Renal cortical epithelial cell (primary cell): ENCODE measurements at places on chromosomes 2 and 18. TPM values are rescaled to one million over a fixed set of nuclear protein-coding genes. Genes with fewer than 3 reads are reported as not detected.

DNA sequence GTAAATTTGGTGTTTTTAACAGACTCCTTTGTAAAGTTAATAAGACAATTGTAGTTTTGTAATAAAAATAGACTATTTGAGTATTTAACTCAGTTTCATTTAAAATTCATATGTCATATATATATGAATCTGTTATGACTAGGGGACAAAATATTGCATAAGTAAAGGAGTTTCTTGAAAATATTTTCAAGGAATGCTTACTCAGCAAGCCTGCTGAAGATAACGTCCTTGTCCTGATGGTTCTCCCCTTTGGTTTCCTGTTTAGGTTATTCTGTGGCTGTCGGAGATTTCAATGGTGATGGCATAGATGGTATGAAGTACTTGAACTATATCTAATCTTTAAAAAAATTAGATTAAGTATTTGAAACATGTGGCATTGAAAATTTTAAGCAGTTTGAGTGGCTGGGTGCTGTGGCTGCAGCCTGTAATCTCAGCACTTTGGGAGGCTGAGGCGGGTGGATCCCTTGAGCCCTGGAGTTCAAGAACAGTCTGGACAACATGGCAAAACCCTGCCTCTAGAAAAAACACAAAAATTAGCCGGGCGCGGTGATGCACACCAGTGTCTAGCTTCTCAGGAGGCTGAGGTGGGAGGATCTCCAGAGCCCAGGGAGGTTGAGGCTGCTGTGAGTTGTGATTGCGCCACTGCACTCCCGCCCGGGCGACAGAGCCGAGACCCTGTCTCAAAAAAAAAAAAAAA, 47.1 kb downstream of the ITGAV start:
- DNase-seq: no peak

DNA sequence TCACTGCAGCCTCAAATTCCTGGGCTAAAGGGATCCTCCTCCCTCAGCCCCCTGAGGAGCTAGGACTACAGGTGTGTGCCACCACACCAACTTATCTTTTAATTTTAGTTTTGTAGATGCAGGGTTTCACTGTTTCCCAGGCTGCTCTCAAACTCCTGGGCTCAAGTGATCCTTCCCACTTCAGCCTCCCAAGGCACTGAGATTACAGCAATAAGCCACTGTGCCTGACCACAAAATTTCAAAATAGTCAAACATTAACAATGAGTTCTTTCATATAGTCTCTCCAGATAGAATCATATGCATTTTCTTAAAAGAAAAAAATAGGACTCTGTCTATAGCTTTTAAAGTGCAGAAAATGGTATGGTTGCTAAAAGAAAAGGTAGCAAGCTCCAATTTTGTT, 24.9 kb upstream of the PID1 start:
- no peak for DNase-seq

- DNase-seq: no peak
These were observed 192.1 kb upstream of the ID2 start for GRCh38 chr2:8489751-8490150.

DNA sequence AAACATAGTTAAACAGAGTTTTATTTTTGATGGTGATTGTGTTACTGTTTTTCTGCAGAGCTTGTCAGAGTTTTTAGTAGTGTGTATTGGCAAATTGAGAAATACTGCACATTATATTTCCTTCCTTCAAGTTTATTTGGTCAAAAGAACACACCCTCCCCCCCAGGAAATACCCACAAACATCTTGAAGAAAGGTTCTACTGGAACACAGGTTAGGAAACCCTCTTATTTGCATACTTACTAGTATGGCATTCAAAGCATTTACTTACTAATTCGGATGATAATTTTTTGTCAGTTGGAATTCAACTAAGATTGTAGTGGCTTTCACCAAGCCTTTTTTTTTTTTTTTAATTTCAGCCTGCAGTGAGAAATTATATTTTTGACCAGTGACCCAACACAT, 9.1 kb downstream of the CAB39 start:
- peak; percentile 84 for DNase-seq

DNA sequence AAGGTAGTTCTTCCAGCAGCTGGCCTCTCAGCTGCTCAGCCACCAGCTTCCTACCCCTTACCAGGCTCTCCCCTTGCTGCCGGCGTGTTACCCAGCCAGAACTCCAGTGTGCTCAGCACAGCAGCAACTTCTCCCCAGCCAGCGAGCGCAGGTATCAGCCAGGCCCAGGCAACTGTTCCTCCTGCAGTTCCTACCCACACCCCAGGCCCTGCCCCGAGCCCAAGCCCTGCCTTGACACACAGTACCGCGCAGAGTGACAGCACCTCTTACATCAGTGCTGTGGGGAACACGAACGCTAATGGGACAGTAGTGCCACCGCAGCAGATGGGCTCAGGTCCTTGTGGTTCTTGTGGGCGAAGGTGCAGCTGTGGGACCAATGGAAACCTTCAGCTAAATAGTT, 52.0 kb downstream of the ZCCHC2 start:
- DNase-seq: no peak

DNA sequence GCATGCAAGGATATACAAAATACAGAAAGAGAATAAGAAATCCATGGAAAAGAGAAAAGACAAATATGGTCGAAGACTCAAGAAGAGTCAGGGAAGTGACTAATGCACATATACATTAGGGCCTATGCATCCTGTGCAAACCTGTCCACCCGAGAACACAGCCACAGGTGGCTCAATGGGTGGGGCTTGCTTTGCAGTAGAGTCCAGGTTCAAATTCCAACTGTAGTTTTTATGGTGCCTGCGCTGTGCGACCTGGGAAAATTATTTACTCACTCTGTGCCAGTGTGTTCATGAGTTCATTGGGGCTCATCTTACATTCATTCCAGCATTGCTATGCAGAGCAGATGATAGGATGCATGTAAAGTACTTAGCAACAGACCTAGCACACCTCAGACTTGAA, 244.7 kb downstream of the CTNNA2 start:
- DNase-seq: no peak

DNA sequence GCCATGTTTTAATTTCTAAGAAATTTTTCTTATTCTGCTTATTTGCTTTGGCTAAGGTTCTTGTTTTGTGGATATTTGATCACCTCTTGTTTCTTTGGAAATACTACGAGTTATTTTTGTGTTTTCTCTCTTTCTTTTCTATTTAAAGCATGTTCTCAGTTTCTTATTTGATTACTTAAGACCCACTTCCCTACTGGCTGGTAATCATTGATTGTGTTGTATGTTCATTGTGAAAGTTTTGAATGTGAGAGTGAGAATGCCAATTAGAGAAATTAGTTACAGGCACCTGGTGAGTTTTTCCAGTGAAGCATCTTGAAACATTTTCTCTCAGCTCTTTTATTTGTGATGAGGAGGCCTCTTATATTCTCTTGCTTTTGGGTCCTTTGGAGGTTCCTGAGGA, 226.7 kb upstream of the MC4R start:
- no peak for DNase-seq

DNA sequence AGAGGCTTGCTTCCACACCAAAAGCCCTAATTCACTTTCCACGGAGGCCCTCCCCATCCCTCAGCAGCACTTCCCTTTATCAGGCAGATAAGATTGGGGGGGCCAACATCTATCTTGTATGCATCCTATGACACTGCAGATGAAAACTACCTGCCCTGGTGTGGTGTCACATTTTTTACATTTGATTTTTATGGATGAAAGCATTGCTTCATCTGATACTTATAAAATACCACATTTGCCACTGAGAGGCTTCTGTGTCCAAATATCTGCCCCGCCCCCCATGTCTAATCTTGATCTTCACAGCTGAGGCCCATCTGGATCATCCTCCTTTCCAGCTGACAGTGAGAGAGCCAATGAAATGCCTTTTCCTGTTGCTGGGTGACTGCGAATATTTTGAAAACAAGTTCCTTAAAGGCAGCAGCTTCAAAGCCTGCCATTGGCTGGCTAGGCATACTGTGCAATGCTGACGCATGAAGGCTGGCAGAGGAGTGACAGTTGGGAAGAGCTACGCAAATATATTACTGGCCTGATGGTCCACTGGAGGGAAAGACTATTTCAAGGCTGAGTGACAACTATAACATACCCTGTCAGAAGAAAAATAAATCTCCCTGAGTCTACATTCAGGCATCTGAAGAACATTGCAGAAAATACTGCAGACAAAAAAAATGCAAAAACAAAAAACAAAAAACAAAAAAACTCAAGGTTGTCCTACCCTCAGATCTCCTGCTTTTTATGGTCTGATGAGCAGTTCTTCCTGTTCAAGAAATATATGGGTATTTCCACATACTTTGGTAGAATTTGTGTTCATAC, 318.7 kb downstream of the PDE11A start:
- peak; percentile 65 for DNase-seq

GRCh38 chr2:40240070-40240469, 211.8 kb downstream of the SLC8A1 start:
- peak; percentile 49 for DNase-seq

DNA sequence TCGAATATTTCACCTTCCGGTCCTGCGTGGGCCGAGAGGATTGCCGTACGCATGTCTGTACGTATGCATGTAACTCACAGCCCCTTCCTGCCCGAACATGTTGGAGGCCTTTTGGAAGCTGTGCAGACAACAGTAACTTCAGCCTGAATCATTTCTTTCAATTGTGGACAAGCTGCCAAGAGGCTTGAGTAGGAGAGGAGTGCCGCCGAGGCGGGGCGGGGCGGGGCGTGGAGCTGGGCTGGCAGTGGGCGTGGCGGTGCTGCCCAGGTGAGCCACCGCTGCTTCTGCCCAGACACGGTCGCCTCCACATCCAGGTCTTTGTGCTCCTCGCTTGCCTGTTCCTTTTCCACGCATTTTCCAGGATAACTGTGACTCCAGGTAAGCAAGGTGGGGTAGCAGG, at the start of gene SERPINB5:
SERPINB5 (plus strand) TSS at position 291 of the 400 bp plus-strand sequence. CDS start 7,471 bp downstream, outside the sequence.
- no peak for DNase-seq

DNA sequence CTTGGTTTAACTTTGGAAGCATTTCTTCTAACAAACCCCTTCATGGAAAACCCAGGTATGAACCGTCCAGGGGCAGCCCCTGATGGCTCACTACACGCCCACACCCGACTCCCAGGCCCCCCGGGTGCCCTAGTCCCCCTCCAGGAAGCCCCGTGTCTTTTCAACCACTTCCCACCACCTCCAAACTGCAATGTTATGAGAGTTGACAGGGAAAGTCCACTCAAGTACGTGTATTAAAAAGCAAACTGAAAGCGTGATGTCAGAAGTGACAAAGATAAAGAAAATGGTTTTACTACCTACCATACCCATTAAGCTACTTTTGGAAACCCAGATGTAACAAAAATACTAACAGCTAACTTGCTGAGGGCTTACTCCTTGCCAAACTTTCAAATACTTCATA, 51.5 kb downstream of the L3MBTL4 start:
- DNase-seq: peak; percentile 13

- no peak for DNase-seq
These were observed 109.1 kb upstream of the OTOS start for GRCh38 chr2:240249423-240250149.

DNA sequence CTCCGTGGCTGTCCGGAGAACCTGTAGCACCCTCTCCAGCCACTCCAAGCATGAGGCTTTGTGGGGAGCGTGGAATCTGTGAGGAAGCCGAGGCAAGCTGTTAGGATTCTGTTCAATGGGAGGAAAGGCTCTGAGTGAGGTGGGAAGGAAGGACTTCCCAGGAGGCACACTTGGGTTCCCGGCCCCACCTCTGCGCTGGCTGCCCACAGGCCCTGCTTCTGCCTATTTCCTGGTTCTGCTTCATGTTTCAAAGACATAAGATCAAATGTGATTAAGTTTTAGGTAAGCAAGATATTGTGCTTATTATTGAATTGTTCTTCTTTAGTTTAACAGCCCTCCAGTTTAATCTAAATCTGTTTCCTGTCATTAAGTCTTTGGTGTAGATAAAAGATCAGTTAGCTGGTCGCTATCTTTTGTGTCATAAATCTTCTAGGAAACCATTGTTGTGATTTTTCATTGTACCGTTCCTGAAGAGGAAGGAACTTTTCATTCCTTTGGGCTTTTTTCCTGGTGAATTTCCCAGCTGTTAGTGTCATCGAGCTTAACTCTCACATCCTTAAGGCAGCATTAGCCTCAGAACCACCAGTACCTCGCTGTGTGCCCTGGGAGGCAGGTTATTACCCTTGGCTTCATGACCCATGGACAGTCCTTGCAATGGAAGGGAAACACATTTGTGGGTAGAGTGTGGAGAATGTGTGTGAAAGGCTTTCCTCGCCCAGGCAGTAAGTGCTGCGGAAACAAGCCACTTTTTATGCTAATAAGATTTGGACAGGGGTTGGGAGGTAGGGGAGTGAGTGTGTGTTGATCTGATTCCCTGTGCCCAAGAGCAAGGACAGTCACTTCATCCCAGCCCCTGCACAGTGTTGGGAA, 61.9 kb upstream of the ALPP start:
- DNase-seq: no peak

DNA sequence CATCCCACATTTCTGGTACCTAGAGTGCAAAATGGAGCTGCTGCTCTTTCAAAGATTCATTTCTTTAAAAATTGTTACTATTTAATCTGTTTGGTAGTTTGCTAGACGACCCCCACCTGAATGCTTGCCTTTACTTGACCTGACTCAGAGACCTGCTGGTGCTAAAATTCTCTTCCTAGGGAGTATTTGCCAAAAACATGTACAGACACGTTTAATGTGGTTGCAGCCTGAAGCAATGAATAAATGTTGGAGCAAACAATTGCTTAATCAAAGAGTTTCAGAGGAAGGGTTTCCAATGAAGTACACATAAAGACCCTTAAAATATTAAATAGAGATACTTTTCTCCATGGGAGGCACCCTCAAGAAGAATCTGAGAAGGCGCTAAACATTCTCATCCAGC, 734.4 kb downstream of the CBLN2 start:
- DNase-seq: peak; percentile 23

DNA sequence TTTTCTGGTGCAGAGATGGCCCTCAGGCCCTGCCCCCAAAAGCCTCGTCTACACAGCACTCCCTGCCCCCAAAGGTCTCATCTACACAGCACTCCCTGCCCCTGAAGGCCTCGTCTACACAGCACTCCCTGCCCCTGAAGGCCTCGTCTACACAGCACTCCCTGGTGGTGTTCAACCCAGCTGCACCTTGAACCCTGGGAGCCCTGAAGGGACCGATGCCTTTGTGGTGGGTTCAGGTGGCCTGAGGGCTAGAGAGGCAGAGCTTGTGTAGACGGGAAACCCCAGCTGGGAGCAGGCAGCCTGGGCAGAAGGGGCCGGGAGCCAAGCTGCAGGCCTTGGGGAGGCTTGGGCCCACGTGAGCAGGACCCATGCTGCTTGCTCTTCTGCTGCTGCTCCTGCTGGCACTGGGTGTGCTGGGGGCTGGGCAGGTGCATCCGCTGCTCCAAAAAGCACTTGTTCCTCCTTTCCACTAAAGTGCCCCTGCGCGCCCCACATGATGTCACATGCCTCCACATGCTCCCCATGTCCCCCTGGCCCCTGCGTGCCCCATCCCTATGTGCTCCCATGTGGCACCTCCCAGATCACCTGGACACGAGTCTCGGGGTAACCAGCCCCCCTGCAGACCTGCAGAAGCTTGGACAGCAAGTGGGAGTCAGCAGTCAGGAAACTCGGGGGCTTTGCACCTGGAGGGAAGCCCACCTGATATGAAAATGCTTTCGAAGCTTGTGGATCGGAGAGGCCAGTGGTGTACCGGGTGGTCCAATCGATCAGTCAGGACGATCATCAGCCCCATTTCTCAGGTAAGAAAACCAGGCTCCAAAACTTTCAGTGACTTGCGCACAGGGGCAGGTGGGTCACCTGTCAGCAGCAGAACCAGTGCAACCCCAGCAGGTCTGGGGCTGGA, 94.9 kb upstream of the CTDP1 start:
- no peak for DNase-seq

The FHL2 gene
- 143 and 751 TPM in 2 replicates for total RNA-seq

The SERPINB8 gene
- 20.9 and 30.9 TPM in 2 replicates for total RNA-seq

The BOLL gene
- not detected in 2 replicates for total RNA-seq

The FKBP7 gene
- total RNA-seq: 3.1 and 21.9 TPM in 2 replicates

The GCC2 gene
- 28.7 and 102 TPM in 2 replicates for total RNA-seq

The EFHD1 gene
- 7.5 and 26.9 TPM in 2 replicates for total RNA-seq
